ENCODE measurements at places on chromosomes 11 and 22.

DNA sequence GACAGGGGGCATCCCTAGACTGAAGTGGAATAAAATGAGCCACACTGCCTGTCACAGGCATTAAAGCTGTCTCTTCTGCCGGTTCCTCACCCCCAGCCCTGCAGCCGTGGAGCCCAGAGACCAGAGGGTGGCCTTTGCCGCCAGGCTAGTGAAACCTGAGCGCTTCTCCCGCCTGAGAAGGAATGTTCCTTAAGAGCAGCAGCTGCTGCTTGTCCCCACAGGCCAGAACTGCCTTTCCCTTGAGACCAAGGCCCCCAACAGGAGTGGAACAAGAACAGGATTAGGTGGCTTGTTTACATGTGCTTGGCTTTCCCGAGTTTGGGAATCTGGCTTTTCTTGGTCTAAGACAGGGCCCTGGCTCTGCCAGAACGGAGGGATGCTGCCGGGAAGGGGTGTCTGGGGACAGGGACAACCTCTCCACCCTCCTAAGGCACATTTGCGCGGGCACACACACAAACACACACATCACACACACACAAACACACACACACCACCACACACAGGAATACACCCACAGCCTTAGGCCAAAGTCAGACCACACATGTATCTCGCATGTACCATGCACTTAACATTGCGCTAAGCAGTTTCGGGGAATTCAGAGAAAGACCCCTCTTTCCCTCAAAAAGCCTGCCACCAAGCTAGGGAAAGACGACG lies 91.8 kb downstream of the FEZ1 start:
- no peak for DNase-seq

DNA sequence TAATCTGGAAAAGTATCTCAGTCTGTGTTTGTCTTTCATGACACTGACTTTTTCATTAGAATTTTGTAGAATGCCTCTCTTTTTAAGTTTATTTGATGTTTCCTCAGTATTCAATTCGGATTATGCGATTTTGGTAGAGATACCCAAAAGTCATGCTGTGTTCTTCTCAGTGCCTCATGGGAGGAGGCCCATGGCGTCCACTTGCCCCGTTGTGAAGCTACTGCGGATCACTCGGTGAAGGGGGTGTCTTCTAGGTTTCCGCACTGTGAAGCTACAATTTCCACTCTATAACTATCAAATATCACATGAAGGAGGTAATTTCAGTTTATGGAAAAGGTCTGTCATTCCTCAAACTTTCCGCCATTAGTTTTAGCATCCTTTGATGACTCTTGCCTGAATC lies 794.0 kb downstream of the TBC1D22A start:
- DNase-seq = no peak

GRCh38 chr22:37186228-37186996 lies 1.6 kb downstream of the C1QTNF6 start:
- DNase-seq = no peak

DNA sequence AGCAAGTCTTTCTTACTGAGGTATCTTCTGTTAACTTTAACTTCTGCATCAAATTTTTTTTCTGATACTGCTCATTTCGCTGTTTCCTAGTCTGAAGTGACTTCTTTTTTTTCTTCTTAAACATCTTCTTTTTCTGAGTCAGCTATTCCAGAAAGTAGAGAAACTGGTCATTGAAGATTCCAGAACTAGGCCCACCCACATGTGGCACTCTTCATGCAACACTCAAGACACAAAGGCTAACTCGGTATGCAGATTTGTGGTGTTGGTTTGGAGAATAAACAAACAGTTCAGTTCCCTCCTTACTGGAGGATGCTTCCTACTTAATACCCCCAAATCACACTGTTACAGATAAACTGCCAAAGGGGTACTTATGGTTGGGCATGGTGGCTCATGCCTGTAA lies 25.2 kb upstream of the MTCH2 start:
- DNase-seq = no peak

DNA sequence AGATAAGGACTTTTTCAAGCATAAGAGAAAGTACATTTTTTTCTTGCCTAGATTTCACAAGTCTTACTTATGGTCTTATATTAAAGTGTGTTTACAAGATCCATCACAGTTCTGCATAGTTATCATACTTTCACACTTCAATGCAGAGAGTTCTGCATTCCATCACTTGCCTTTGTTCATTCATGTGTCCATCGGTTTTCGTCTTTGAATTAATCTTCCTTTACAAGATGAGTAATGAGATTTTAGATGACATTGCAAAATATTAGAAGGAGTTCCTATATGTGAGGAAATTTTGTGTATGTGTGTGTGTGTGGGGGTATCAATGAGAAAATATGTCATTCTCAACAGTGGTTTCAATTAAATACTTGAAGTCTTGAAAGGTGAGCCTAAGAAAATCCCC lies 98.1 kb upstream of the GUCY1A2 start:
- DNase-seq = no peak

DNA sequence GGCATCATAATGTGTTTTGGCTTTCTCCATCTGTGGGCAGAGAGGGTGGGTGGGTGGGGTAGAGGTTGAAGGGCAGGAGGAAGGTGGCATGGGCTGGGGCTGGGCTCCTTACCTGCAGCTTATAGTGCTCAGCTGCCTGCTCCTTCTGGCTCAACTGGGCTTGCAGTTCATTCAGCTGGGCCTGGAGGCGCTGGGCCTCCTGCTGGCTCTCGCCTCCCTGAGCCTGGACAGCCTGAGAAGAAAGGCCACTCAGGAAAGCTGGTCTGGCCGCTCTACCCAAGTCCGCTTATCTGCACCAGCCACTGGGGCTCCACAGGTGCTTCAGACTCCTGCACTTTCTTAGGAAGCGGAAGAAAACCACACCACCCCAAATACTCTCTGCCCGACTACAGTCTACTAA lies 10.4 kb downstream of the IL18BP start:
- no peak for DNase-seq

GRCh38 chr22:17925431-17925841 lies 98.9 kb downstream of the MICAL3 start:
- DNase-seq = no peak

- DNase-seq = no peak
Measured at GRCh38 chr11:128190312-128190711, 397.0 kb downstream of the ETS1 start.

DNA sequence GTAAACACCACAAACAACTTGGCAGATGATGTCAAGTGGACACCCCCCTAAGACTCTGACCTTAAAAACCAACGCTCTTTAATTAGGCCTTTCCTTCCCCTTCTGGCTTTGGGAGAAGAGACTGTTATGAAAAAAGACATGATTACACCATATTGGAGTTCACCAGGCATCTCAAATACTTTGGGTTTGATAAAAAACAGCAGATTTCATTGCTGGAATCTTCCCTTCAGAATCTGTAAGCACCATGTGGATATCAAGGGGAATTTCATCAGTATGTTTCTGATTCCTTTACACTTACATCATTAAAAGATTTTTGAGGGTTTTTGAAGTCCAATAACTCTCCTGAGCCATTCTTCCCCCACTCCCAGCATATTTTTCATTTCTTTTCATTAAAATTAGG lies 85.6 kb downstream of the KIRREL3 start:
- DNase-seq = no peak

DNA sequence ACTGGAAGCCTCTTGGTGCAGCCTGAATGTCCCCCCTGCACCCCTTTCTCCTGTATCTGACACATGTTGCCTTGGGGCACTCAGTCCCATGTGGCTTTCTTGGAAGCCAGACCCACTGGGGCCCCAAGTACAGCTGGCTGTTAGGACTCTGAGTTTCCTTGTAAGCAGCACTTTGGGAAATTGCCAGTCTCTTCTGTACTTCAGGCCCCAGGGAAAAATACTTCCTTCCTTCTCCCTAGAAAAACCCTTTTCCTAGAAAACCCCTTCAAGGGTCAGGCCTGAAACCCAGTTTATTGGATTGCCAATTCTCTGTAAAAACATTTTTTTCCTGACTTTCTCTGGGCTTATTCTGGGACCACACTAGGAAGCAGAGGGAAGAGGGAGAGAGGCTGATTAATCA lies 360.3 kb downstream of the TENM4 start:
- DNase-seq = no peak

- DNase-seq = no peak
Measured at GRCh38 chr11:118533769-118534729, 3.1 kb downstream of the TMEM25 start.

GRCh38 chr11:11075515-11076171 lies 217.8 kb upstream of the ZBED5 start:
- no peak for DNase-seq
